Activated T-cell treated with anti-CD3 and anti-CD28 coated beads for 24 hours (primary cell): ENCODE measurements at places on chromosomes 1 and 21.

- DNase-seq = no peak
Measured at GRCh38 chr1:53220962-53221286, 490 bp upstream of the CZIB start.

DNA sequence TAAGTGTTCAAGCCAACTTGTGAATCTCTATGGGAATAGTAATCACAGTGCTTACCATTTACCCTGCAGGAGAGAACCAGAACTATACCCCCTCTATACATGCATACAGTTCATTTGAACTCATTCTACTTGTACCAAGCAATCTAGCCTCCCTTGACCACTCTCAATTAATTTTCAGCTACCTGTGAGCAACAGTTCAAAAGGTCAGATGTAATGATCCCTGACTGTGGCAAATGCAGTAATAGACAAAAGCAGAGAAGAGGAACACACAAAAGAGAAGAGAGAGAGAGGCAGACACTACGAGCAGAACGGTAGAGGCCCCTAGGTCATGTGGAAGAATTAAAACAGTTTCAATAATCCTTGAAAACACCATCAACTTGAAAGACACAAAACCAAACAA lies 52.8 kb downstream of the FMO4 start:
- DNase-seq = no peak

- DNase-seq = no peak
Measured at GRCh38 chr1:10918531-10918930, 93.9 kb upstream of the TARDBP start.

GRCh38 chr1:17891205-17892110 lies 136.3 kb downstream of the ACTL8 start:
- DNase-seq = no peak

DNA sequence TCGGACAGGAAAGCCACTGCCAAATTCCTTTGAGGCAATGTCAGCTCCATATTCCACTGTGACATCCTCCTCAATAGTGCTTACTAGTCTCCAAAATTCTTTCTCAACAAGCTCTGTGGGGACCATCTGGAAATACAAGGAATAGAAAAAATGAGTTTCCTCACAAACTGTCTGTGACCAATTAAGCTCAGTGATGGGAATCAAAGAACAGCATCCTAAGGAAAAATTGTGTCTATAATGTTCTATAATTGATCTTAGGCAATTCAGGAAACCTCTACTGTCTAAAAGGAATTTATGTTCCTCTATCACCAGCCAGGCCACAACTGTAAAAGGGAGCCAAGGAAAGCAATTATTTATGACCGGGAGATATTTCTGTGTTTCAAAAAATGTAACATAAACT lies 46.1 kb upstream of the SYT2 start:
- DNase-seq = no peak

- DNase-seq = no peak
Measured at GRCh38 chr1:168507231-168507630, 36.6 kb downstream of the XCL2 start.

DNA sequence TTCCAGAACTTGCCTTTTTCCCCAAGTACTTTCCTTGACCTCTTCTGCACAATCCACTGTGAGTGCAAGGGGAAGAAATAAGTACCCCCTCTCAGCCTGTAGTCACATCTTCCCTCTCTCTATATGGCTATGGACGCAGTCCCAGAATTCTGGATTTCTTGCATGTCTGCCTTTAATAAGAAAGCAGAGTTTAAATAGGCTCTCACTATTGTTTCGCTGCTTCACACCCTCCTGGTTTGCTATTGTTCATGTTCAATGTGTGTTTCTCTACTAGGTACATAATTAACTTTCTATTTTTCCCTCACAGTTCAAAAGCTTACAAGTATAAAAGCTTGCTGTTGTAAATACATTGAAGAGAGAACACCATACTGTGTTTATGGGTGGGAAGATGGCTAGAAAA lies 181.5 kb upstream of the C1orf105 start:
- DNase-seq = no peak

DNA sequence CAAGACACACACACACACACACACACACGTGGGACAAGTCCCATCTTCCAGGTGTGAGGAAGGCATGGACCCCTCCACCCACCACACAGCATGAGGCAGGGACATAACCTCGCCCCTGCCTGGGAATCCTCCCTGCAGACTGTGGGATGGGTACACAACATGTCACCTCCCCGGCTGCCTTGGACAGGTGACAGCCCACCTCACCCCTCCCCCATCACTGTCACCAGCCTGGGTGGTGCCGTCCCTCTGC lies 40.7 kb downstream of the AHDC1 start:
- no peak for DNase-seq

- DNase-seq = no peak
Measured at GRCh38 chr1:179046808-179047635, 21.3 kb downstream of the FAM20B start.

DNA sequence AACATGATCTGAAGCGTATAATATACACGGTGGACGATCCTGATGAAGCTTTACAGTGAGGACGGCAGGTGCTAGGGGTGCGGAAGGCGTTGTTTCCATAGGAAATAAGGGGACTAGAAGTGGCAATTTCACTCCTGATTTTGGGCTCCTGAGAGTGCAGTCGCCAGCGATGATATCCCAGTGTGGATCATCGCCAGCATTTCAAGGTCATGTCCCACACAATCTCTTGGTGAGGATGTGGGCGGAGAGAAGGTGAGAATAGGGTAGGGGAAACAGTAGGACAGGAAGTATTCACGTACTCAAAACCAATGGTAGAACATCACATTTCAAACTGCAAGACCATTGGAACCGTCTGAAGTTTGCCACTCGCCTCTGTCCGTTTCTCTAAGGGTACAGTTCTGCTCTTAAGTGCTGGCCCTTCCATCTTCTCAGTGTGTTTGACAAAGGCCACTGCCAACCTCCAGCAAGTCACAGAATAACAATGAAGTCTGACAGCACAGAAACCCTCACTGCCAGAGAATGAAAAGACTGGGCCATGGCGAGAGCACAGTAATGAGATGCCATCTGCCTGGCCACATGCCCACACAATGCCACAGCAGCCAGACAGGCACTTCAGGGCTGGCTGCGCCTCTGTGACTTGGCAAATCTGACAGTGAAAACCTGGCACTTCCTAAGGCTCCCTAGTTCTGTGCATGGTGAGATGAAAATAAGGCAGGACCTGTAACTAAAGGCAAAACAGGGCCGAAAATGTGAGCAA lies 27.9 kb downstream of the PCSK9 start:
- DNase-seq = no peak

GRCh38 chr1:171245458-171246064 lies 2.7 kb upstream of the FMO1 start:
- no peak for DNase-seq

DNA sequence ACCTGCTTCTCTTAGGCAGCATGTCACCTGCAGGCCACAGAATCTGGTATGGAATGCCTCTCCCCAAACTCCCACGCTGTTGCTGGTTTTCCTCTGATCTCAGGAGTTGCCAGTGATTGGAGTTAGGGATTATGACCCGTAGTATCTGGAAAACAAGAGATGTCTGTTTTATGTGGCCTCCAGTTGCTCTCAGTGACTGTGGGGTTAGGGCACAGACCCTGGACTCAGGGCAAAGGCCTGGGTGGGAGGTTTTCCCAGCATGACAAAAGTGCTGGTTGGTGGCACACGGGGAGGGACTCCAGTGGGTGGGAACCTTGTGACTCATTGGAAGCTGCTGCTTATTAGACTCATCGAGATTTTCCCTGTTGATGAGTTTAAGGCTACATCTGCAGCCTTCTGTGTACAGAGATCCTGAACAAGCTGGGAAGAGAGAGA lies at the start of gene NR1I3:
Gene NR1I3, minus strand, starts transcription at position 165 of the 435 bp plus-strand sequence. CDS start 1,638 bp downstream, outside the sequence.
- no peak for DNase-seq

DNA sequence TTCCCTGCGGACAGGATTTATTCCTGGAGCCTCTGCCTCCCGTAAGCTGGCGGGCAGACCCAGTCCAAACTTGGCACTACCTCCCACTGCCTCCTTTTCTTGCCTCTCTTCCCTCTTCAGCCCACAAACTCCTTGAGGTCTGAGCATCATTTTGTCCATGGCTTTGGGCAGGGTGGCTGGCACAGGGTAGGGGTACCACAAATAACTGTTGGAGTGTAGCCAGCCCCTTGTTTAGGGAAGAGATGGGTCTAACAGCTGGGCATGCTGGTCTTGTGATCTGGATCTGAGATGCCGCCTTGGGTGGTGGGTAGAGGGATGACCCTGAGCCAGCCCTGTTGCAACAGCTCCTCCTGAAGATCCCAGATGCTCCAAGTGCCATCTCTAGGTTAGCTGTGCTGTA lies 71.4 kb upstream of the CLDN14 start:
- no peak for DNase-seq
